Activated CD4-positive, alpha-beta T cell treated with anti-CD3 and anti-CD28 coated beads, Interleukin-2, amount 50 U/mL, for 24 hours (primary cell): ENCODE measurements at places on chromosomes 13 and 19.
A peak's percentile ranks its signal among the peaks of the same experiment; 100 is the strongest.

- DNase-seq: no peak
These were observed 4.8 kb downstream of the SYNGR4 start for GRCh38 chr19:48368936-48369335.

DNA sequence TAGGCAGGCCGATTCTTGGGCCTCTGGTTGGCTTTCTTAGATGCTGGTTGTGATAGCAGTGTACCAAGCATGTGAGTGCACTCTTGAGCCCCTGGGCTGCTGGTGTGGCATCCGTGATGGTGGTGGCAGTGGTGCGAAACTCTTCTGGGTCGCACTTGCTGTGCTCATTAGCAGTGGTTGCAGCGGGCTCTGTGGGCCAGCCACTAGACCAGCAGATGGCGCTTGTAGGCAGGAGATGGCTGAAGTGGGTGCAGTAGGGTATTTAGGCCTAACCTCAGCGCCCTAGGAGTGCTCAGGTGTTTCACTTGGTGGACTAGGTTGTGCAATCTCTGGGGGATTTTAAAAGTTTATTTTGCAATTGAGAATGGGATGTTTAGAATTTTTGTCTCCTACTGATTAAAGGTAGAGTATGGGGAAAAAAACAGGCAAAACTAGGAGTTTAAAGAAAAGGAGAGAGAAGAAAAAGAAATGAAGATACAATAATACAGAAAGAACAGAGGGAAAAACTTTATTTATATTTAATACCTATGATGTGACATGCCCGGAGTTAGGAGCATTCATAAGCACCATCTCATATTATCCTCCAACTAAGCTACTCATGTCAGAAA is 4.3 kb upstream of the ZNF17 start:
- peak; percentile 41 for DNase-seq

GRCh38 chr19:8526345-8527091 is 12.6 kb upstream of the ZNF414 start:
- DNase-seq: no peak

GRCh38 chr19:37905946-37906868 is at the start of gene WDR87:
TSS of gene WDR87 (minus strand) at chr19:37906594. CDS start at chr19:37898239, 8,355 bp downstream.
- peak; percentile 13 for DNase-seq

DNA sequence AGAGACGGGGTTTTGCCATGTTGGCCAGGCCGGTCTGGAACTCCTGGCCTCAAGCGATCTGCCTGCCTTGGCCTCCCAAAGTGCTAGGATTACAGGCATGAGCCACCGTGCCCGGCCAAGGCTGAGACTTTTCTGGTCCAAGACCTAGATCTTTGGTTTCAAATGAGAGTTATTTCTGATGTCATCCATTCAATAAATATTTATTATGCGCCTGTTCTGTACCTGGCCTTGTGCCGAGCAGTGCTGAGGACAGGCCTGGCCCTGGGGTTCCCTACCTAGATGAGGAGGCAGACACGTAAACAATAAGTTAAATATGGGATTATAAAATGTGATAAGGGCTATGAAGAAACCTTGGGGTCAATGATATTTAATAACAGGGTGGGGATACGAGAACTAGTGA is 4.5 kb downstream of the RELB start:
- DNase-seq: no peak

- DNase-seq: peak; percentile 10
These were observed 4.8 kb upstream of the TM9SF2 start for GRCh38 chr13:99496184-99497142.

DNA sequence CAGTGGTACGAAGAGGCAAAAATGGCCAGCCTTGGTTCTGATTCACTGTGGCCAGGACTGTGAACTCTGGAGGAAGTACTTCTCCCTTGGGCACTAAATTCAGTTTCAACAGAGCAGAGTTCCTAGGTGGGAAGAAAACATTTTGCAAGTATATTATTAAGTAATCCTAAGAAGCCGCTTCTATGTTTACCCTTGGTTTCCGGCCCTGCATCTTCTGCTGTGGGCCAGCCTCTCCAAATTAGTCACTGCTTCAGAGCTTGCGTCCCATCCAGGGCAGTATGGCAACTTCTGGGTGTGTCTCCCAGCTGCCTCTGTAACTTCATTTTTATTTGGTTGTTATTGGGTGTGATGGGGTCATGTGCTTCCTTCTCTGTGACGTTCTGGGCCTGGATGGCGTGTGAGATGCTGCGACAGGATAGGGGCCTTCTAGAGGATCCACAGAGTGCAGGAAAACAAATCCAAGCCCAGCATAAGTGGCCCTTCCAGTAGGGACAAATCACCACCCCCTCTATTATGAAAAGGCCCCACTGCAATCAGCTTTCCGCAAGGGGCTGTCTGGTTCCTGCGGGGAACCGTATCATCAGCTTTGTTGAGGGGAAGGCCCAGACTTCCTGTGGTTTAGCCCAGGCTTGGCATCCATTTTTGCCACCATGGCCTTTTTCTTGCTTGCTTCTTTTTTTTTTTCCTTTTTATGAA is 55.1 kb upstream of the C1QTNF9 start:
- DNase-seq: no peak

DNA sequence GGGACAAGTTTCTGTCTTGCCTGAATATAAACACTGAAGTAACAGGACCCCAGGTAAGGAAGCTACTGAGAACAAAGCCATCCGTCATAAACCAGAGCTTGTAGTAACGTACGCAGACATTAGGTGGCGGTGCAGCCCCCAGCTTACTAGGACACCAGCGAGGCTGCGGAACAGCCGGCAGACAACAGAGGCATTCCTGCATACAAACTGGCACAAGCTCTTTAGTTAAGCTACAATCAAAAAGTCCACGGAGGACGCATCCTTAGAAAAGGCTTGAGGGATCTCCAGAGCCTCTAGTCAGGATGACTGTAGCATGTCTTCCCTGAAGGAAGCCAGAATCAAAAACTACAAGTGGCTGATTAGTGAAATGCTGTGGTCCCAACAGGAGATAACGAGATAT is 26.2 kb downstream of the ZNF160 start:
- DNase-seq: no peak

GRCh38 chr13:30145709-30146367 is 161.5 kb downstream of the KATNAL1 start:
- DNase-seq: no peak
